ENCODE measurements at places on chromosomes 4 and X. TPM values are rescaled to one million over a fixed set of nuclear protein-coding genes. Genes with fewer than 3 reads are reported as not detected.

LINC00632 gene
- total RNA-seq: 6.0 TPM

BMX gene
- 1.1 TPM for total RNA-seq

GRCh38 chrX:119477812-119478232 lies 9.6 kb downstream of the SLC25A5 start:
- H3K4me3 ChIP-seq: no peak overlapping the region
- no peaks in the 10 kb centered on the region for H3K27me3 ChIP-seq
- no peaks in the 10 kb centered on the region for H3K36me3 ChIP-seq
- peak overlapping the region; percentile 79 for H3K27ac ChIP-seq
- peak; percentile 39 for DNase-seq

DNA sequence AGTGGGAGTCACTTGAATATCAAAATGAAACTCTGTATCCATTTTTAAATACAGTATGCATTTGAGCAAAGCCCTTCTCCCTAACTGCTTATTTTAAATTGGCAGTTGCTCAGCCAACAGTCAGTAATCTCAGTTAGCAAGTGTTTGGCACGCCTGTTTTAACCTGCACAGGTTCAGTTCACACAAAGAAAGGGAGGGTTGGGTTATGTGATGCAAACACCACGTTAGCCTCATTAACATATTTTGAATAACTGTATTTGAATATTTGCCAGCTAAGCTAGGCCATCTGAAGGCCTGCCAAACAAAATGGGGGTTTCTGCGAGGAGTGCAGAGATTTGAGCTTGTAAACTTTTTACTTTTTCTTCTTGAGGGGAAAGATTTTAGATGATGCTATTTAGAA lies 19.8 kb downstream of the GAB1 start:
- H3K27me3 ChIP-seq: no peaks in the 10 kb centered on the region
- no peaks in the 10 kb centered on the region for H3K36me3 ChIP-seq
- DNase-seq: no peak
- no peak overlapping the region for H3K4me3 ChIP-seq
- H3K4me1 ChIP-seq: peaks cover 91% of the 10 kb centered on the region

DNA sequence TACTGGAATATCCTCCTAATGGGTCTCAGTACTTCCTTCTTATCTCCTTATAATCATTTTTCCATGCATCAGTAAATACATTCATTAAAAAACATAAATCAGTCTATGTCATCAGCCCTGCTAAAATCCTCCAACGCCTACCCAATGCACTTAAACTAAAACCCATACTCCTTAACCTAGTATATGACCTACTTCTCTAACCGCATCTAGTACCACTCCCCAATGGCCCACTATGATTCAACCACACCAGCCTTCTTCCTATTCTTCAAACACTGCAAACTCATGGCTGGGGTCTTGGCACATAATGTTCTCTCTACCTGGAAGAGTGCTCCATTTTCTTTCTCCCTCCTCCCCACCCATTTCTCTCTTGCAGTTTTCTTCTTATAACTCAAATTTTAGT lies 18.7 kb downstream of the TEC start:
- DNase-seq: no peak
- H3K4me3 ChIP-seq: no peak overlapping the region
- H3K36me3 ChIP-seq: no peaks in the 10 kb centered on the region
- H3K4me1 ChIP-seq: no peaks in the 10 kb centered on the region
